ENCODE measurements at places on chromosomes 2 and 18.

DNA sequence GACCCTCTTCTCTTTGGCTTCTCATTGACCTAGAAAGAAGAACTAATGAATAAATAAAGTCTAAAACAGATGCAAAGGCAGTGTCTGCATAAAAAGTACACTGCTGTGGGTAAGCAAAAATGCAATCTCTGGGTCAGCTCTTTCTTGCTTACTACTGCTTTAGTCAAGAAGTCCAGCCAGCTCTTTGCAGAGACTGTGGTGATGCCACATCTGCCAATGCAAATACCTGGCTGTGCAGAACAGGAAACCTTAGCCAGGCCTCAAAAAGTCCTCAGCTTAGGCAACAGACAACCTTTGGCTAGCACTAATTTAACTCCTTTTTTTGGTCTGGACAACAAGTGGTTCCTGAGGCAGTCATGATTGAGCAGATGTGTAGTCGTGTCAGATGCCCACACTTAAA is 73.6 kb upstream of the RND3 start:
- no peak for DNase-seq

DNA sequence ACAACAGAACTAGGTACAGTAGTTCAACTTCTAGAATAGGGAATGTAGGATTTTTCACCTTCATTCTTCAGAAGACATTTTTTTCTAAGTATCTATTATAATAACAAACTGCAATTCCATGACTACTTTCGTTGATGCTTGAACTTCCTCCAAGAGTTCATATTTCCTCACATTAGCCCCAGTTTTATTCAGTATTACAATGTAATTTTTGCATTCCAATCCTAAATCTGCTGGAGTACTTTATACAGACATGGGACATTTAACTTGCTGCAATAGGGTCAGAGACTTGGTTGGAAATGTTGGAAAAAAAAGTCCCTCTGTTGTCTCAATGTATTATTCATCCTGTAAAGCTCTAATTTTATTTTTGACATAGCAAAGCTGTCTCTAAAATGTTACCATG is 19.6 kb upstream of the FTCDNL1 start:
- no peak for DNase-seq

- DNase-seq, result no peak
Observed at GRCh38 chr2:71078624-71079023, 10.2 kb downstream of the NAGK start.

DNA sequence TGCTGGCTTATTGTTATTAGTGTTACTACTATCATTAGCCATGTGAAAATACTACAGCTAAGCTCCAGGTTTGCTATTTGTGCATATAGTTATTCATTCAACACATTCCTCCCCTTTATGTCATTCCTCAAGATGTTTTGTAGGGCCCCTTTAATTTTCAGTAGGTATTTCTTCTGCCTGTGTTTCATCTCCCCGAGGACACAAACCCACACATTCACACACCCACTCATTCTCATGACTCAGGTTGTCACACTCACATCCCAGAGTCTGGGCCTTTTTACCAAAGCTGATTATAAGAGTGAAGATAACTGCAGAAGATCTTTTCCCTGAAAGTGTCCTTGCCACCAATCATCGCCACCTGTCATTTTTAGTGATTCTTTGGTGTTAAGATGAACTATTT is 68.6 kb upstream of the SPOPL start:
- DNase-seq, result no peak

GRCh38 chr2:197042739-197043196 is 116.3 kb upstream of the PGAP1 start:
- no peak for DNase-seq

Measured in iPS-NIHi11 (cell line).